Activated T-helper 1 cell treated with anti-CD3 and anti-CD28 coated beads, Interleukin-2, amount 50 U/mL, for 16 hours (primary cell): ENCODE measurements at places on chromosomes 12 and 14.

DNA sequence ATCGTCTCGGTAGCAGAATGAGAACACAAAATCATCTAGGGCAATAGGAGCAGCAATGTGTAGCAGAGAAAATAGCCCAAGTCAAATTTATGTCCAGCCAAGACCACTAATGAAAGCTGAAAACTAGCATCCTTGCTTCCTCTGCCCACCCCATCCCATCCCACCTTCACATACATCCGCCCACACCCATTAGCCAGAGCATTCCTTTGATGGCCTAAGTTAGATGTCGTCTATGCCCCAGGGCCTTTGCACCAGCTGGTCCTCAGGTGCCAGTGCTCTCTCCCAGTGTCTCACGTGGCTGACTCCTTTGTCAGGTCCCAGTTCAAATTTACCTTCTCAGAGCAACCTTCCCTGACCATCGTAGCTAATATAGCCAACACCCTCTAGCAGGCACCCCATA is 17.8 kb upstream of the PPP2R5C start:
- no peak for DNase-seq

GRCh38 chr12:6554168-6555017 is 1.4 kb downstream of the IFFO1 start:
- peak; percentile 56 for DNase-seq

DNA sequence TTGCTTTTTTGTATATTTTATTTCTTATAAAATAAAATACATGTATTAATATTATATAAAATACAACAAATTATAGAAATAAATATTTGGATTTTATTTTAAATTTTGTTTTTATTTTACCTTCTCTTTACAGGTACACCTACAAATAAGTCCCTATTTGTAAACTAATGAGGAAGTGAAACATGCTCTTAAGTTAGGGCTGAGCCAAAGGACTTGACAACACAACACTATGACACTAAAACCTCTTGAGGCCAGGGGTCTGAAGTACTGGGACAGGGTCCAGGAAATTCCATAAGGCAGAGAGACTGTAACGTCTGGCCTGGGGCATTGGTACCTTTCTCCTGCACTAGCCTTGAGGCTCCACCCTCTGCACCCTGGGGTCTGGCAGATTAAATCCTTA is 293.2 kb downstream of the FOXN3 start:
- no peak for DNase-seq

DNA sequence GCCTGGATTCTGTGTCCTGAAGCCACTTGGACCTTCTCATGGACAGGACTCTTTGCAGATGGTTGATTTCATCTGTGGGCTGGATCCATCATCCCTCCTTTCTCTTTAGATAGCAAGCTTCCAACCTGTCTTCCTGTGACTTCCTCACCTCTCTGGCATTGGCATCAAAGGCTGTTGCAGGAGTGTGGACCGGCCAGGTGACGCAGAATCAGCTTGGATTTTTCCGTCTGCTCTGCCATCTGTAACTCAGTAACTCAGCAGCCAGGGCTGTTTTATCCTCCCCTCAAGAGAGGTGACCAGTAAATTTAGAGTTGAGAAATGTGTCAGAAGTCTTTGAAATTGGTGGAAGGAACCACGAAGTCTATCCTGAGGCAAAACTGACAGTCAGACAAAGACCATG is 701.7 kb upstream of the TMEM132C start:
- no peak for DNase-seq

DNA sequence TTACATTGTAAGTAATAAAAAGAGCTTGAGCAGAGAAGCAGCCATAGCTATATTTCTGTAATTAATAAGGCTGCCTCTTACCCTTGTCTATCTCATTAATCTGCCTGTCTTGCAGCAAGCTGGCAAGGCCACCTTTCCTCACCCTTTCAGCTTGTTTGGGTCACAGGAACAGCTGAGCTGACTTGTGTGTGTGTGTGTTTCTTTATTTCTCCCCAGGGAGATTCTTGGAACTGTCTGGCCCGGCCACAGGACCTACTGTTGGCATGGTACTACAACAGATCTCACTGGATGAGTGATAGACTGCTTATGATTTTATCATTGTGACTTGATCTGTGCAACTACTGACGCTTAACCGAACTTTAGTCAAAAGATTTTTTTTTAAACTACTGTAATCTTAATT is 213.7 kb downstream of the SLC2A13 start:
- no peak for DNase-seq

DNA sequence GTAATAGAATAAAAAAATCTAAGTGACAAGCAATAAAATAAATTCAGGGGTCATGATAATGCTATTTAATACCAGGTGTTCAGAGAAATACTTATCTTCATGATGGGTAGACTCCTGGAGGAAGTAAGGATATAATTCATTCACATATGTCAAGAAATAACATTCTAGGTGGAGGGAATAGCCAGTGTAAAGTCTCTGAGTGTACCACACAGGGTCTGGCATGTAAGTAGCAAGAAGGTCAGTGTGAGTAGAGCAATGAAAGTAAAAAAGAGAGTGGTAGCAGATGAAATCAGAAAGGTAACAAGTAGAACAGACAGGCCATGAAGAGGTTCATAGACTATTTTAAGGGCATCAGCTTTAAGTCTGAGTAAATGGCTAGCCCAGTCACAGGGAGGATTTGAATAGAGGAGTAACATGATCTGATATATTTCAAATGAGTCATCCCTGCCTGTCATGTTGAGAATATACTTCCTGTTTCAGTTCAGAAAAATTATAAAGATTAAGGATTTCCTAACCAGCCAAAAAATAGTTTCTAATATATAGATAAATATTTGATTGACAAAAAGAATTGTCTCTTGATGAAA is 519.9 kb downstream of the C12orf50 start:
- no peak for DNase-seq

DNA sequence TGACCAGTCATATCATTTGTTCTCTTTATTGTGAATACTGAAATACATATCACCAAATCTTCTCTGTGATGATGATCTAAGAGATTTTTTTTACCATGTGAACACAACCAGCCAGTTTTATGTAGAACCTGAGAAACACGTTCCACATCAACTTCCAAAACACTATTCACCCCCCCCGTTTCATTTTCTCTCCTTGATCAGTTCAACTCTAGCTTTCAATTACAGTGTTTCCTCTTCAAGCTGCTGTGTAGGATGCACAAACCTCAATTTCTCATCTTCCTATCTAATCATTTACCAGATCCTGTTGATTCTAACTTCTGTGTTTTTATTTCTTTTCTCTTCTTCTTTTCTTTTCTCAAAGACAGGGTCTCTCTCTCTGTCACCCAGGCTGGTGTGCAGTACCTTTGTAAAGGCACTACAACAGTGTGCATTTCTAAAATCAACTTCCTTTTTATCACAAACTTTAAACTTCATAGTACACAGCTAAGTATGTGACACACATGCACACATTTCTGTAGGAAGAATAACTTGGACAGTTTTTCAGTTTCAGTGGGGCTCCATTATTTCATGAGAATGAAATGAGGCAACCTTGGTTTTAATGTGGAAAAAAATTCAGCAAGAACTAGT is 149.9 kb upstream of the FBXO33 start:
- no peak for DNase-seq
